ENCODE measurements at places on chromosomes 6 and 20.

DNA sequence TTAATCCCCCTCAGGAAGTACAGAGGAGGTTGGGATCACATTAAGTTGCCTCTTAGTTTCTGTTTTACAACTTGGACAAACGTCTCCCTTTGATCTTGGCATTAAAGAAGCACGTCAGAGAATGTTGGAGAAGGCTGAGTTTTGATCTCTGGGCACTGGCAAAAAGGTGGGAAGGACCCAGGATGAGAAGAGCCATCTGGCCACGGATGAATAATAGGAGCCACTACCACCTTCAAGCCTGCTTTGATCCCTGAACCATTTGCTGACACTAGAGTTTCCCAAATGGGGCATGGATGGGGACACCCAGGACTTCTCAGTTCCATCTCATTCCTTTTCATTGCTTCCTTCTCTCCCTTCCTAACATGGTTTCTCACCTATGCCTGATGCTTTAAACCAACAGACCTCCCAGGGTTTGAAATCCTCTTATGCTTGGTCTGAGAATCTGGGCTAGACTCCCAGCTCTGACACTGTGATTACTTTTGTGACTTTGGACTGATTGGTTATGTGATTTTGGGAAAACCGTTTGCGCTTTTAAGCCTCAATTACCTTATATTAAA is 5.8 kb downstream of the TM9SF4 start:
- peak; percentile 78 for DNase-seq

DNA sequence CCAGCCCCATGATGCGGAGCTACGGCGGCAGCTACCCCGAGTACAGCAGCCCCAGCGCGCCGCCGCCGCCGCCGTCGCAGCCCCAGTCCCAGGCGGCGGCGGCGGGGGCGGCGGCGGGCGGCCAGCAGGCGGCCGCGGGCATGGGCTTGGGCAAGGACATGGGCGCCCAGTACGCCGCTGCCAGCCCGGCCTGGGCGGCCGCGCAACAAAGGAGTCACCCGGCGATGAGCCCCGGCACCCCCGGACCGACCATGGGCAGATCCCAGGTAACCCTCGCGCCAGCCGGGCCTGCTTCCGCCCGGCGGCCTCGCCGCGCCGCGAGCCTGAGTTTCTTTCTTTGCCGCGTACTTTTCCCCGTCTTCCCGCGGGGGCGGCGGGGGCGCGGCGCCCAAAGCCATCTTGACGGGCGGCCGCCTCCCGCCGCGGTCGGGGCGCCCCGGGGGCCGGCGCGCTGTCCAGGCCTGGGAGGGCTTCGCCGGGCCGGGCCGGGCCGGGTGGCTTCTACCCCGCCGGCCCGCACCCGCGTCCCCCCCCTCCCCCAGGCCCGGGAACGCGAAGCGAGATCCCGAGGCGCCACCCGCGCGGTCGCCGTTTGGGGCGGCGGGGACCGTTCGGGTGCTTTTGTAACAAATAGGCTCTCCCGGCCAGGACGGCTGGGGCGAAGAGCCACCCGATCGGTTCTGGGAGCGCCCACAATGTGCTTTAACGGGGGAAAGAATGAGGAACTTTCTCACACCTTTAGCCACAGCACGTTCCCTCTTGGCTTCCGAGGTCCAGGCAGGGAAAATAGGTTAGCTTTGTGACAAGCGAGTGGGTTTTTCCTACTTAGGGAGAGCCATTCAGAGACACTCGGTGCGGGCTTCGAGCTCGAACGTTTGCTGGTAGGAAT is 2.3 kb downstream of the ARID1B start:
- DNase-seq, result peak; percentile 60

DNA sequence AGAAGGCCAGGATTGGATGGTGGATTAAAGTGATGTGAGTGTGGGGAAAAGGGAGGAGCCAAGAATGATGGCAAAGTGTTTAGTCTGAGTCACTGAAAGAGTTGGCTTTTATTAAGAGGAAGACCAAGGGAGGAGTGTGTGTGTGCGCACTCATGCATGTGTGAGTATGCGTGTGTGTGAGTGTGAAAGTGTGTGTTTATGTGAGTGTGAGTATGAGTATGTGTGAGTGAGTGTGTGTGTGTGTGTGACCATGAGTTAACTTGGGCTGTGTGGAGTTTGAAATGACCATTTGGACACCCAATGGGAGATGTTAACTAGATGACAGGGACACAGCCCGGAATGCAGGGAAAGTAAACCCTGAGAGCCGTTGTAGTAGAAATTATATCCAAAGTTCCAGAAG is 57.6 kb upstream of the EYA2 start:
- DNase-seq, result no peak

GRCh38 chr6:137246791-137247202 is 27.6 kb upstream of the IFNGR1 start:
- DNase-seq, result no peak

DNA sequence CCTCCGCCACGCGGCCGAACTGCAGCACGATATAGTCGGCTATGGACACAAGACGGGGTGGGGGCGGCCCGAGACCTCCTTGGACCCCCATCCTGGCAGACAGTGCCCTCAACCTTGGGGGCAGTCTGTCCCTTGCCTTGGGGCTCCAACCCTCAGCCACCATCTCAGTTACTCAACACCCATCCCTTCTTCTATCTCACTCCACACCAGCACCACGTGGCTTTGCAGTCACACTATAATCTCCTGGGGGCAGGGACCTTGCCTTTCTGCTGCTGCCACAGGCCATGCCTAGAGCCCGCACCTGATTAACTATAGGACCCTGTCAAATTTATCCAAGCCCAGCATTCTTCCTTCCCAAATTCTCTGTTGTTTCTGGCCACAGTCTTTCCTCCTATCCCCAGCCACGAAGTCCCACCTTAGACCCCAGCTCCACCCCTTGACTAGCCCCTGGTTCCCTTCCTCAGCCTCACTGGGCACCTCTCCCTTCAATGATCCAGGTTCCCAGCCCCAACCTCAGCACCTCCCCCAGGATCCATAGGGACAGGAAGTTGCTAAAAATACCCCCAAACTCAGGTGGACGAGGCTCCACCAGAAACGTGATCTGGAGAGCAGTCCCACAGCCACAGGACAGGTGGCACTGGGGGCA is 1.7 kb upstream of the TEAD3 start:
- peak; percentile 55 for DNase-seq

- no peak for DNase-seq
Observed at GRCh38 chr20:25188218-25188617, 7.3 kb upstream of the ENTPD6 start.

GRCh38 chr6:144140867-144141266 is 9.4 kb upstream of the STX11 start:
- DNase-seq, result no peak

GRCh38 chr6:37025621-37026466 is 20.4 kb downstream of the FGD2 start:
- DNase-seq, result no peak

DNA sequence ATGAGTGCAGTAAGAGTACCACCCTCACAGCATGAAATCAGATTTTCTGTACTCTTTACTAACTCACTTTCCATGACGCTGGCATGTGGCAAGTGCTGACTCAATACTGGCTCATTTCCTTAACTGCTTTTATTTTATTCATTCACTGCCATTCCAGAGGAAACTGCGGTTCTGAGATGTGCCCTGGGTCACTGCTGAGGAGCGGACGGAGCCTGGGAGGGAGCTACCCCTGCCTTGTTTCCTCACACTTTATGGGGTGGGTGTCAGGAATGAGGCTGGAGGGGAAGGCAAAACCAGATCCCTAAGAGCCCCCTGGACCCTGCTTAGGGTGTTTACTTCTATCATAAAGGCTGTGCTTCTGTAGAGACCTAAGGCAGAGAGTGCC is 14.4 kb downstream of the NT5E start:
- no peak for DNase-seq

DNA sequence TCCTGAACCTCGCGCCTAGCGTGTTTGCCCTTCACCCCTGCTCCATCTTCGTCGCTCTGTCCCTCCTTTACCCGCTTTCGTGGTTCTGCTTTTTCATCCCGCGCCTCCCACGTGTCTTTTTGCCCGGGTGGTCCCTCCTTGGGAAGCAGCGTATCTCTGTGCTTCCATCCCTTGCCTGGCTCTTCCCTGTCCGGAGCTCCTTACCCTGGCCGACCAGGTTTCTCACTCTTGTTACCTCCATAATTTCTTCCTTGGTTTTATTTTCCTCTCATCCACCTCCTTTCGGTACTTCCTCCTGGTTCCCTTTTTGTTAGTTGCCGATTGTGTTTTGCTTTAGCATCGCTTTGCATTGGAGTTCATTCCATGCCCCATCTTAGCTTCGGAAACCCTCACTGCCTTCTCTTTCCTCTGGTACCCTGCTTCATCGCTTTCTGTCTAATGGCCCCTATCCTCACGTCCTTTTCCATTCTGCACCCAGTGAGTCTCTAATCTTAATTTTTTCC is 735 bp downstream of the FAM135A start:
- DNase-seq, result peak; percentile 67

- DNase-seq, result no peak
Observed at GRCh38 chr6:2615251-2615650, 135.5 kb downstream of the MYLK4 start.
